ENCODE measurements at places on chromosomes 13 and 19.

- DNase-seq, result no peak
These were observed 318.9 kb downstream of the MYO16 start for GRCh38 chr13:108948251-108948671.

DNA sequence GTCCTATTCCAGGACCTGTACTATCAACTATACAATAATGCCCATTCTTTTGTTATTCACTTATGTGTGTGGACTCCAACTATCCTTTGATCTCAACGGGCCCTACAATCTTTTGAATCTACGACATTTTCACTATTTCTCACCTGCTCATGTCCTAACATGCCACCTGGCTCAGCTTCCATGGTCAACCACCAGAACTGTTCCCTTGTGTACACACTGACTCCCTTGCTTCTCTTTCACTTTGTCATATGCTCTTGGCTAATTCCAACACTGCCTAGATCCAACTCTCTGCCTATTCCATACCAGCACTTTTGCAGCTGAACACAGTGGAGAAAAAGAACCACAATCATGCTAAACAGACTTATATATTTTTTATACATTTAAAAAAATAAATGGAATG lies 53.1 kb downstream of the MICU2 start:
- no peak for DNase-seq

DNA sequence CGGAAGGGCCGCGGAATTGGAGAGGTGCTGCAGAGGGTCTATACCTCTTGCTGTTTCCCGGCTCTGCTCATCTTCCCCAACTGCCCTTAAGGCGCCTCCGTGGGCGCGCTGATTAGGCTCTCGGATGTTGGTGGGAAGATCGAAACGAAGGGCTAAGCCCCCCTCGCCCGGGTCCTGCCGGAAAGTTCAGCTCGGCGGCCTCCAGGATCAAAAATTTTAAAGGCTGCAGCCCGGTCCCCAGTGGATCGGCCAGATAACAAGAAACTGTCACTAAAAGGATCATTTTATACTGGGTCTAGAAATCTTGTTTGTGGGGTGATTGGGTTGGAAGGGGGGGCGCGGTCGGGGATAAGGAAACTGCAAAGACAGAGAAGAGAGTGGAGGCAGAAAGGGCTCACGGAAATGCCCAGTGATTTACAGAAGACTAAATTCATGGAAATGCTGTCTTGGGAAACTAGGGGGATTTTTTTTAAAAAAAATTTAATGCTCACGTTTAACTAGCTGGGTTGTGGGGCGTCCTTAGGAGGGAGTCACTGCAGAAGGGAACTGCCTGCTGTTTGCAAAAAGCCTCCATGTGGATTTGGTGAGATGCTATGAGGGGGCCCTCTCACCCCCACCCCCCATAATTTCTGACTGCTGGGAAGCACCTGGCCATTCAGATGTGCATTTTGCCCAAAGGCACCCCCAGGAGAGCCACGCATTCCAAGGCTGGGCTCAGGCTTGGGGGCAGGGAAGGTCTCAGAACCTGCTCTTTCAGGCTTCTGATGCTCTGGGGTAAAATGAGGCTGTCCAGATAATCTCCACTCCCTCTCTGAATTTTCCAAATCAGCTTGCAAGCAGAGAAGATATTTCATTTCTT lies 7.7 kb downstream of the CDX2 start:
- DNase-seq, result no peak

DNA sequence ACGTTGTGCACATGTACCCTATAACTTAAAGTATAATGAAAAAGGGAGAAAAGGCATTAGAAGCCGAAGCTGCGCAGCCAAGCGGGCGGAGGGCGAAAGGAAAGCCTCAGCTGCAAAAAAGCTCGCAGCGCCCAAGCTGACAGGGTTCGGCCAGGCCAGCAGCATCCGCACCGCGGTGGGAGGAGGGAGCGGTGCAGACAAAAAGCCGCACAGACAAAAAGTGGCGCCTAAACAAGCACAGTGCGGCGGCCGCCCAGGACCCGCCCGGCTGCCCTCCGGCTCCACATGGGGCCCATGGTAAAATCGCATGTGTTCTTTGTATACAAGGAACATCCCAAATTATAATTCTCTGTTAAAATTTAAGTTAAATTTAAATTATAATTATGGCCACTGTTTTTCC lies 42.4 kb downstream of the PSG3 start:
- no peak for DNase-seq

GRCh38 chr19:5460748-5461147 lies 5.5 kb downstream of the ZNRF4 start:
- no peak for DNase-seq

GRCh38 chr13:87295636-87296035 lies 375.5 kb upstream of the SLITRK5 start:
- DNase-seq, result no peak

DNA sequence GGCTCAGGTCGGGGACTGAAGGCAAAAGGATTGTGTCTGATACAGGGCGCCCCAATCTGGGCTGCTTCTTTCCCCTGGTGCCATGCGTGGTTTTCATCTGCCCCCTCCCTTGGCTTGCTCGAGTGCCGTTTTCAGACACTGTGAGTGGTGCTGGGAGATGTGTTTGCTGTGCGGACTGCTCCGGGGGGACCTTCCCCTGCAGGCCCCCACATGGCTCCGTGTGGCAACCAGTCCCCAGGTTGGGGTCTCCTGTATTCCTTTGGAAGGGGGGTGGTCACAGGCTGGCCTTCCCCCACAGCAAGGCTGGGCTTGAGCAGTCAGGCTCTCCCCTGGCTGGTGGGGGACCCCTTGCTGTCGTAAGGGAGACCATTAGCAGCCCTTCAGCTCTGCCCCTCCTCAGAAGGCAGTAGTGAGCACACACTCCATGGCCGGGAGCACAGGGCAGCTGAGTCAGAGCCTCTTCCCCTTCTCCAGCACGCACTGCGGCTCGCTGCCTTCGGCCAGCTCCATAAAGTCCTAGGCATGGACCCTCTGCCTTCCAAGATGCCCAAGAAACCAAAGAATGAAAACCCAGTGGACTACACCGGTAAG lies 20.6 kb upstream of the QTRT1 start:
- no peak for DNase-seq

GRCh38 chr19:54431255-54431838 lies 16.1 kb downstream of the TTYH1 start:
- no peak for DNase-seq

- DNase-seq, result no peak
These were observed 180.0 kb downstream of the USP12 start for GRCh38 chr13:26991508-26992181.

GRCh38 chr19:51196181-51196580 lies 28.7 kb upstream of the CD33 start:
- no peak for DNase-seq

DNA sequence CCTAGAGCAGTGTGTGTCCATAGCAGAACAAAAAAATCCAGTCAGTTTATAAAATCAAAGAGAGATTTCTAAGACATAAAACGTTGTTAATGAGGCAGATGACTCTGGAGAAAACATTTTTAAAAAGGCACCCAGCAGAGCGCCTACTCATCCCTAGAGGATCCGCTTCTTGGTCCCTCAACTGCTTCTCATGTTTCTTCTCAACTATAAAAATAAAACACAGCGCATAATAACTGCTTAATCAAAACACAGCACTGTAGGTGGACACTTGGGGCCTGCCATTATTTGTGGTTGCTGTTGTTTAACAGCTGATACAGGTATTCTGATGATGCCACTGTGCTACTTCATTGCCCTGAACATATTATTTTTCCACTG lies 347.9 kb downstream of the FGF9 start:
- DNase-seq, result no peak

- no peak for DNase-seq
These were observed 7.4 kb downstream of the DBP start for GRCh38 chr19:48629599-48630295.

DNA sequence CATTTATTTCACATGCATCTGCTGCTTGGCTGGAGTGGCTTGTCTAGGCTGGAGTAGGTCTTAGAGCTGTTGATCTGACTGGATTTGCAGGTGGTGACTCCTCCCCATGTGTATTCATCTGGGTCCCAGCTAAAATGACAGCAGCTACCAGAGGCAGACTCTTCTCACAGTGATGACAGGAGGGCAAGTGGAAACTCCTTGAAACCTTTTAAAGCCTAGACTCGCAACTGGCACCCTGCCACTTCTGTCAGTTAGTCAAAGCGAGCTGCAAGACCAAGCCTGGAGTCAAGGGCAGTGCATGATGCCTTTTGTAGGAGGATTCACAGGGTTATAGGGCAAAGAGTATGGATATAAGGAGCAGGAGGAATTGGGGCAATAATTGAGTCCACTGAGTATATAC lies 65.2 kb downstream of the TEX26 start:
- no peak for DNase-seq

DNA sequence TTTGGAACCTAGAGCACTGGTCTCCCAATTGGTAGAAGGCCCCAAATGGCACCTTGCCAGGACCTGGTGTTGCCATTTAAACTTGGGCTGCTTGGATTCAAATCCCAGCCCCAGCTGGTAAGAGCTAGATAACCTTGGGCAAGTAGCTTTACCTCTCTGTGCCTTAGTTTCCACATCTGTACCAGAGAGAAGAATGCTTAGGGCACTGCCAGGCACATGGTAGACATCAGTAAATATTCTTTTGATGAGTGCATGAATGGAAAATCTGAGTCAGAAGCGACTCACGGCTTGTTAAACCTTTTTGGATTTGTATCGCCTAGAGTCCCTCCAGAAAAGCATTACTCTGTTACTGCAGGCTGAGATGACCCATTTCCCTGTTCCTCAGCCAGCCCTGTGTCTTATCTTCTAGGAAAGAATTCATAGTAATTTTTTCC lies 90.9 kb downstream of the SIPA1L3 start:
- no peak for DNase-seq

DNA sequence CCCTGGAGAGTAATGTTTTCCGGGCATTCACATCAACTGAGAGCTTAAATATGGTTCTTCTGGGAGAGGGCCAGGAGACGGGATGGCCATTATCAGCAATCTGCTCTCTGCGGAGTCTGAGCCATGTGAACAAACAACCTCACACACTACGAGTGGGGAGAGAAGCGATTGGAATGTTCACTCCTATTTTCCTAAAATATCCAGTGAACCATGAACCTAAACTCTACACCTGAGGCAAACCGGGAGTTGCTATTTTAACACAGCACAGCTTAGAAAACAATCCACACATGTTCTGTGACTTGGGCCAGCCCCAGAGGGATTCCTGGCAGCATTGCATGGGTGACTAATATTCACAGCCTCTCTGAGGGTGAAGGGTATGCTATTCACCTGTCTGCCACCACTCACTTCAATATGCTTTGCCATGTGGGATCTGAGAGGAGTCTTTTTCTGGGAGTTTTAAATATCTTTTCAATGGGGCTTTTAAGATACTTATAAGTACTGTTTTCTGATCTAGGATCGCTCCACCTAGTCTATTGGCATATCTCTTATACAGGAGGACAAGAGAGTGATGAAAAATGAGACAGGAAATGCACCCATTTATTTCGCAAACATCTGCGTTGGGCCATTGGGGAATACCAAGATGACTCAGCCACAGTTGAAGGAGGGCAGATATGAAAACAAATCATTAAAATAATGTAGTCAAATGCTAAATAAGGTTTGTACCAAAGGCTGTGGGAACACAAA lies 72.6 kb upstream of the SERP2 start:
- DNase-seq, result no peak

DNA sequence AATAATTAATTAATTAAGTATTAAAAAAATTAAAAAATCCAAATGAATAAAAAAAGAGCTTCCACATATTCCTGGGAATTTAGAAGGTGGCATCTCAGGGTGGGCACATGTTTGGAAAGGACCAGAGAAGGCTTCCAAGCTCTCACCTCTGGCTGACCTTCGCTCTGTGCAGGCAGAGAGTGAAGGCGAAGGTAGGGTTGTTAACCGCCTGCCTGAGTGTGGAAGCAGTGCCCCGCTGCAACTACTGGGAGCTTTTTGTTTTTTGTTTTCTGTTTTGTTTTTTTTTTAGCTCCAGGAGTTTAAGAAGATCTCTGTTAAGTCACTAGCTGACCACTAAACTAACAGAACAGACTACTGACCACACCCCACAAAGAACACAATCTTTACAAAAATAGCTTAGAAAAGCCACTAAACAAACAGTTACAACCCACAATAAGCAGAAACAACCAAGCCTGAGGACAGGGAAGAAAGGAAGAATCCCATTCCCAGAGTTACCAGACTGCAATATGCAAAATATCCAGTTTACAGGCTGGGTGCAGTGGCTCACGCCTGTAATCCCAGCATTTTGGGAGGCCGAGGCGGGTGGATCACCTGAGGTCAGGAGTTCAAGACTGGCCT lies 11.4 kb downstream of the ZNF541 start:
- no peak for DNase-seq

GRCh38 chr13:24684600-24684998 lies 4.4 kb downstream of the ATP12A start:
- no peak for DNase-seq

- DNase-seq, result no peak
These were observed 922 bp downstream of the EBPL start for GRCh38 chr13:49690133-49690994.

DNA sequence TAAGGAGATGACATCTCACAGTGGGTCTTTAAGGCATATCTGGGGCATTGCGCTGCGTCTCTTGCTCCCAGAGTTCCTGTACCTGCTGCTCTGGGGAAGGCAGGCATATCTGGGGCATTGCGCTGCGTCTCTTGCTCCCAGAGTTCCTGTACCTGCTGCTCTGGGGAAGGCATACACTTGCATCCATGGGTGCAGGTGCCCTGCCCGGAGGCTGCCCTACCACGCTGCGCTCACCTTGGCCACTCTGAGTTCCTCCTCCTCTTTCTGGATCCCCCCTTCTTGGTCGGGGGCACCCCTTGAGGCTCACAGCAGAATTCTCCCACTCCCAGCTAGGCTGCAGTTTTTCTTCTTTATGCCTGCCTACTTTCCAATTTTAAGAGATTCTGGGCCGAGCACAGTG lies 60.9 kb upstream of the TMTC4 start:
- DNase-seq, result no peak

GRCh38 chr13:48158290-48158689 lies 63.4 kb upstream of the MED4 start:
- DNase-seq, result no peak

DNA sequence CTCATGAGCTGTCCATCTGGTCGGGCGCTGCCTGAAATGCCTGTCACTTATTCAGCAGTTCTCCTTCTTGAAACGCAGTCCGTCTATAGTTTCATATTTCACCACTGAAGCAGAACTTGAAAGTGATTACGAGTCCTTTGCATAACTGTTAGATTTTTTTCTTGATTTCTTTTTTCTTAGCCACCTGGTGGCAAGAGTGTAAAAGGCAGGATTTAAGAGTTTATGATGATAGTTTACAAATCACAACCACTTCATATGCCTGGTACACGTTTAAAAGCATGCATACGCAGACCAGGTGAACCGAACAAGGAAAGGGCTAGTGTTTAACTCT lies 45.8 kb downstream of the GGACT start:
- DNase-seq, result peak; percentile 45
